Hematopoietic multipotent progenitor cell (in vitro differentiated cells): ENCODE measurements at places on chromosomes 7 and 10. TPM values are rescaled to one million over a fixed set of nuclear protein-coding genes. Genes with fewer than 3 reads are reported as not detected.

The SPDYE5 gene
- total RNA-seq, result under 0.01 TPM

The NME8 gene
- 0.27 TPM for total RNA-seq

The EEPD1 gene
- total RNA-seq, result 12.1 TPM

The COL26A1 gene
- under 0.01 TPM for total RNA-seq

The TUBAL3 gene
- total RNA-seq, result 1.3 TPM
